NCI-H187 treated with DMSO at 0.1 percent for 48 hours (cell line): ENCODE measurements at places on chromosomes 7 and 10.

GRCh38 chr7:574661-575395 is 55.2 kb upstream of the PDGFA start:
- no peak for DNase-seq

DNA sequence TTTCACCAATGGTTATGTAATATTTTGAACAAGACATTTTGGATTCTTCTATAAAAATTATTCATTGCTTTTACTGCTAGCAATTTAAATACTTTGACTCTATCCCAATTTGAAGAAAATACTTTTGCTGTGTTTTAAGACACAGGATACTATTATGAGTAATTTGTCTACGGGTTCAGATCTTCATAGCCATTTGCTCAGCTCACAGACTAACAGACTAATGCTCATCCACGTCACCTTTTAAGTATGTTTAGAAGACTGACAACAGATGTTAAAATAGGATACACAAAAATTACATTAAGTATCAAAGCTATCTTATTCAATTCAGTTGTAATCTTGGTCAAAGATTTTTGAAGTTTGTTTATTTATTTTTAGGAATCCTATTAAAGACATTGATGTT is 251.3 kb upstream of the CHRM2 start:
- DNase-seq = no peak

DNA sequence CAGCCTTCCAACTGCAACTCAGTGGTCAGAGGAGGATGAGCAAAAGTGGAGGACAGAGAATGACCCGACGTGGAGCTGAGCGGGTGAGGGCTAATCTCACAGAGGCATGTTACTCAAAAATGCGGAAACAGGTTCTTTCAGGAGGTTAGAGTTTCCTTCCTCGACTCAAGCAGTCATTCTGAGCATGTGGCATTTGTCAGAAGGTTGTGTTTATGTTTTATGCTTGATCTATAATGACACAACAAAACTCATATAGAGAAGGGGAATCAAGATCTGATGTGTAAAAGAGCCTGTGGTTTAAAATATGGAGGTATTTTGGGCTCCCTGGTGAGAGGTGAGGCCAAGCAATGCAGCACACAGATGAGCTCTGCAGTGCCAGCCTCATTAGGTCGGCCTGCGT is 311.4 kb downstream of the ADARB2 start:
- DNase-seq = no peak

DNA sequence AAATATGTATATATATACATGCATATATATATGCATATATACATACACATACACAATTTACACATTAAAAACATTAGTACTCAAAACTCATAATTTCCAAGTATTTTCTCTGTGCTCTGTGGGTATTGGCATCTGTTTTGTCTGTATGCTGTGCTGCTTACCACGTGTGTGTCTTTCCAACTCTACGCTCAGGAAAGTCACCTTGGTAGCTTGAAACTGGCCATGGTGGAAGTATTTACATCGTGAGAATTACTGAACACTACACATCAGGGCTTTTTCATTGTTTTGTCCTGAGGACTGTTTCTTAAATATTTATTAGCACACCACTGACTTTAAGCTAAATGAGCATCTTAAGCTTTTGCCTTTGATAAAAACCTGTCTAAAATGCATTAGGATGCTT is 79.6 kb downstream of the CREM start:
- no peak for DNase-seq

- DNase-seq = no peak
Measured at GRCh38 chr7:110568388-110568787, 522.5 kb upstream of the LRRN3 start.

GRCh38 chr10:59512951-59513350 is 150.6 kb upstream of the FAM13C start:
- DNase-seq = no peak

GRCh38 chr7:85039196-85039923 is 147.5 kb downstream of the SEMA3D start:
- DNase-seq = no peak
